Activated T-cell treated with anti-CD3 and anti-CD28 coated beads, Interleukin-2, amount 50 U/mL, for 48 hours (primary cell): ENCODE measurements at places on chromosomes 3 and 15.

DNA sequence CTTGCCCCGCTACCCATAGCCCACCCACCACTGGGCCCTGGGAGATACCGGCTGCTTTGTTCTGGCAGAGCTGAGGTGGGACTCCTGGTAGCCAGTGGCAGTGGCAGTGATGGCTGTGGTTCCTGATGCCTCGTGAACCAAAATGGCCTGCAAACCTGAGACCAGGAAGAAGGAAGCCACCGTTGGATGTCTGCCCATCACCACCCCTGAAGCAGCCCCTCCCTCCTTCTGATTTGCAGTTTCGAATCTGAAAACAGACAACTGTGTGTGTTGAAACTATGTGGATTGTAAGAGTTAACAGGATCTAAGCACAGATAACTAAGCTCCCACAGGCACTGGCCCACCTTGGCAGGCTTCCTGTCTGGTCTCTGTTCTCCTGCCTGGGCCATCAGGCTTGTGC is 66.6 kb downstream of the NUP210 start:
- DNase-seq = no peak

DNA sequence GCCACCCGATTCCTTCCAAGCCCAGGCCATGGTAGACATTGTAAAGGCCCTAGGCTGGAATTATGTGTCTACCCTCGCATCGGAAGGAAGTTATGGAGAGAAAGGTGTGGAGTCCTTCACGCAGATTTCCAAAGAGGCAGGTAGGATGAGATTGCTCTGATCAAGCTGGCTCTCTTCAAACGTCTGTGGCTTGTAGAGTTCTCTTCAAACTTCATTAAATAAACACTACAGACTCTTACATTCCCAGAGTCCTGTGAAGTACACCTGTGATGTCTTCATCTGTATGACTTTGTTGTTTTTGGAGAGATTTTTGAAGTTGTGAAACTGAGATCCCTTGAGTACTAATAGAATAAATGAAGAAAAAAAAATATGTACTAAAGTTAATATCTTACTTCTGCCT is 285.6 kb downstream of the GRM7 start:
- DNase-seq = no peak

GRCh38 chr3:79597709-79598108 is 170.1 kb downstream of the ROBO1 start:
- no peak for DNase-seq

- no peak for DNase-seq
Observed at GRCh38 chr3:52879581-52879980, 17.8 kb downstream of the STIMATE start.

- DNase-seq = no peak
Observed at GRCh38 chr3:14531856-14532395, 8.2 kb downstream of the GRIP2 start.

DNA sequence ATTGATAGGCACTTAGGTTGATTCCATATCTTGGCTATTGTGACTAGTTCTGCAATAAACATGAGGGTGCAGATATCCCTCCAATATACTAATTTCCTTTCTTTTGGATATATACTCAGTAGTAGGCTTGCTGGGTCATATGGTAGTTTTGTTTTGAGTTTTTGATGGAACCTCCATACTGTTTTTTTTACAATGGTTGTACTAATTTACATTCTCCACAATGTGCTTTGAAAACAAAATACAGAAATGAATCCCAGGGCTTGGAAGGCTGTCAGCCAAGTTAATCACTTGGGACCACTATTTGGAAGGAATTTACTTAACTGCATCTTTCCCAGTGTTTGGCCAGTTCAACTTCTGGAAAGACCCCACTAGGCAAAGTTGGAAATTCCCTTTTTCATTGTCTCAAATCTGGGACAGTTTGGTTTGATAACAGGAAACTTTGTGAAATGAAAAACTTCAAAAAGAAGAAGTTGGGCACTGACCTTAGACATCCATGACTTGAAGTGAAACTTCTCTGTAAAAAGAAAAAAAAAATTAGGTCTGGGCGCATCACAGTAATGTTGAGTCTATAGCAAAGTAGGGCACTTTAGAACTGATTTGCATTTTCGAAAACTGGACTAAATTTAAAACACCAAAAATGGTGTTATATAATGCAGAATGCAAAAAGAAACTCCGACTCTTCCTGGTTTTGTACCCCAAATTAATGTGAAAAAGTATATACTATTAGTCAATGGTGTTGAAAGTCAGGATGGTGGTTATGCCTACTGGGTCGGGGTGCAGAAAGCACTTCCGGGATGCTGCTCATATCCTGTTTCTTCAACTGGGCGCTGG is 6.0 kb downstream of the CTSH start:
- no peak for DNase-seq

GRCh38 chr15:59524331-59524731 is 86.3 kb downstream of the FAM81A start:
- DNase-seq = no peak

- DNase-seq = no peak
Observed at GRCh38 chr15:33910741-33911140, 57.6 kb upstream of the CHRM5 start.

GRCh38 chr15:98126326-98127085 is 166.0 kb downstream of the ARRDC4 start:
- DNase-seq = no peak

DNA sequence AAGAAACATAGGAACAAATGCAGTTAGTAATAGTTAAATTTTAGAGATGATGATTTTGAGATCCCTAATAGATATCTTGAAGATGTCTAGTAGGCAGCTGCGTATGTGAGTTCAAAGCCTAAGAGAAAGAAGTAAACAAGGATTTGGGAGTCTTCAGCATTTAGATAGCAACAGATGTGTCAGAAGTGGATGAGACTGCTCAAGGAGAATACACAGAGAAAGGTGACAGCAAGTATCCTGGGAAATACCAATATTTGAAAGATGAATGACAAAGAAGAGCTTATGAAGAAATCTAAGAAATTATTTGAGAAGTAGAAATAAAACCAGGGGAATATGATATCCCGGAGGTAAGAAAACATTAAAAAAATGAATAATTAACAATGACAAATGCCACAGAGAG is 130.9 kb downstream of the PCCB start:
- DNase-seq = no peak

- DNase-seq = no peak
Observed at GRCh38 chr15:83854321-83854720, 200.4 kb downstream of the ADAMTSL3 start.

- peak; percentile 66 for DNase-seq
Observed at GRCh38 chr15:67833710-67834511, 5.9 kb downstream of the RNU6-1 start.

- DNase-seq = no peak
Observed at GRCh38 chr15:43854801-43855200, 28.0 kb downstream of the WDR76 start.

DNA sequence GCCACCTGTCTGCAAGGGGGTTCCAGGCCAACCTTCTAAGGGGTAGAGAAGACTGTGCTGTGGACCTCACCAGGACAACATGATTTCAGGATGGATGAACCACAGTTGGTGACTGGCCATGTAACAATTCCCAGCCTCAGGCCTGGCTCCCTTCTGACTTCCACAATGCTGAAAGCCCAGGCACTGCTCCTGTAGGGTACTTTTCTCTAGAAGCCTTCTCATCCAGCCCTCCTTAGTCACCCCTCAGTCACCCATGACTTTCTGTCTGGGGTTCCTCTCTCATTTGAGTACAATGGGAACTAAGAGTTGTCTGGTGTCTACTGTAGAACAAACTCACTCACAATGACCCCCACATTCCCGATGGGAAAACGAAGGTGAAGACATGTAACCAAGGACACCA is 8.6 kb downstream of the ALS2CL start:
- no peak for DNase-seq

DNA sequence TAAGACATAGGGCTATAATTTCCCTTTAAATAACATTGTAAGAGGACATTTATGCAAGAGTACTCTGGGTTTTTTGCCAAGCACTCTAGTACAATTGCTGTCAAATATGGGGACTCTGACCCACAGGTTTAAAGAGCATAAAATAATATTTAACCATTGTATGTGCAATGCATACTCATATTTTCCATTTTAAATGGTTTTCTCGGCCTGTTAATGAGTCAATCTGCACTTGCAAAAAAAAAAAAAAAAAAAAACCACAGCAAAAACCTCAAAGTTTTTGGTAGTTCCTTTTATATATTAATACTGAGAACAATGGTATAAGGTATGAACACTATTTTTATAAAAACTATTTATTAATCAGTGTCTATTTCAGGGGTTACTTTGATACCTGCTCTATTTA is 304.0 kb upstream of the CBLB start:
- no peak for DNase-seq

DNA sequence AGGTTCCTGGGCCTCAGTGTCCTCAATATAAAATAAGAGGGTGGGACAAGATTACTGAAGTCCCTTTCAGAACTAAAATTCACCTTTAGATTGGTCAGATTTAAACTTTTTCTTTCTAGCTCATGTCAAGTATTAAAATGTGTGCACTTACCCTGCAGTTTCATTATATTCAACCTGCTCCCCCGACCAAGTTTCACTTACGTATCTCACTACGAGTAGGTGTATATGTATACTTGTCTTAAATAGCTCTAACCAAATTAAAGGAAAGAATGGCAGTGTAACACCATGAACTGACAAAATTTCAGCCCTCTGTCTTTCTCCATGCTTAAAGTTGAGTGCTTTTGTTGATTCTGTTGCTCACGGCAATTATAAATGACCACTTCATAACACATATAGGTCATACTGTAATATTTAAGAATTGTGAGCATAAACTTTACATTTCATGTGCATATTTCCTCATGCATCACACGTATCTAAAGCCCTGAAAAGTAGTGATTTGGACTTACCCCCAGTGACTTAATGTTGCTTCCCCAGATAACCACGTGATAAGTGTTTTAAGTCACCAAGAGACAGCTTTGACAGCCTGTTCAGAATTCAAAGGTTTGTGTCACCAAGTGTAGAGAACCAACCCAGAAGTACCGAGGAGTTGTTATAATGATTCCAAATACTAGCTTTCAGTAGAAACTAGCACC is 70.0 kb downstream of the PGPEP1L start:
- DNase-seq = no peak

DNA sequence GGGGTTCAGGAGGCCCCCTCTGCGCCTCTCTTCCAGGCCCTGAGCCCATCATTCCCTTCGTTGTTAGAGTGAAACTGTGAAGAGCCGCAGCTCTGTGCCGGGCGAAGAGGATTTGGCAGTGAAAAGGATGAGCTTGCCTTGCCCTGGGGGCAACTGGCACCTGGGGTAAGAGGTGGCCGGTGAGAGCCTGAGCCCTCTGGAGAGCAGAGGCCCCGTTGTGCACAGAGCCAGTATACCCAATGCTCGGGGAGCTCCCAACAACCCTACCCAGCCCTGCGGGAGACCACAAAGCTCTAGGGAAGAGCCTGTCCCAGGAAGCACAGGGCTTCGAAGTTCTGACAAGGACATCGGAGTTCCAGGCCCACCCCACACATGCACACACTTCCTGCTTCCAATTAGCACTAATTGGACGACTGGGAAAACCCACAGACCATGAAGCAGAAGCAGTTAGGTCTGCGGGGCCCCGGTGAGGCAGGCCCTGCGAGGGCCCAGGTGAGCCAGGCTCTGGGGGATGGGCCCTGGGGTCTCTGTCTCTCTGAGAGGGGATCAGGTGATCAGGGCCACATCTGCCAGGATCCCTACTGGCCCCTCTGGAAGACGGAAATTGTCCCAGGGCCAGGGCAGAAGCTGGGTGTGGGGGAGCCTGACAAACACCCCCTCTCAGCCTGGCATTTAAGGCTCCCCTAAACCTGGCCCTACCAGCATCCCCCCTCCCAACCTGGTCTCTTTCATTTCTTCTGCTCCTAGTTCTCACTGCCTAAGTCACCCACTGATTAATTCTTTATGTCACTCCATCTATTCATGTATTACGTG is 27.9 kb upstream of the SFMBT1 start:
- DNase-seq = no peak

DNA sequence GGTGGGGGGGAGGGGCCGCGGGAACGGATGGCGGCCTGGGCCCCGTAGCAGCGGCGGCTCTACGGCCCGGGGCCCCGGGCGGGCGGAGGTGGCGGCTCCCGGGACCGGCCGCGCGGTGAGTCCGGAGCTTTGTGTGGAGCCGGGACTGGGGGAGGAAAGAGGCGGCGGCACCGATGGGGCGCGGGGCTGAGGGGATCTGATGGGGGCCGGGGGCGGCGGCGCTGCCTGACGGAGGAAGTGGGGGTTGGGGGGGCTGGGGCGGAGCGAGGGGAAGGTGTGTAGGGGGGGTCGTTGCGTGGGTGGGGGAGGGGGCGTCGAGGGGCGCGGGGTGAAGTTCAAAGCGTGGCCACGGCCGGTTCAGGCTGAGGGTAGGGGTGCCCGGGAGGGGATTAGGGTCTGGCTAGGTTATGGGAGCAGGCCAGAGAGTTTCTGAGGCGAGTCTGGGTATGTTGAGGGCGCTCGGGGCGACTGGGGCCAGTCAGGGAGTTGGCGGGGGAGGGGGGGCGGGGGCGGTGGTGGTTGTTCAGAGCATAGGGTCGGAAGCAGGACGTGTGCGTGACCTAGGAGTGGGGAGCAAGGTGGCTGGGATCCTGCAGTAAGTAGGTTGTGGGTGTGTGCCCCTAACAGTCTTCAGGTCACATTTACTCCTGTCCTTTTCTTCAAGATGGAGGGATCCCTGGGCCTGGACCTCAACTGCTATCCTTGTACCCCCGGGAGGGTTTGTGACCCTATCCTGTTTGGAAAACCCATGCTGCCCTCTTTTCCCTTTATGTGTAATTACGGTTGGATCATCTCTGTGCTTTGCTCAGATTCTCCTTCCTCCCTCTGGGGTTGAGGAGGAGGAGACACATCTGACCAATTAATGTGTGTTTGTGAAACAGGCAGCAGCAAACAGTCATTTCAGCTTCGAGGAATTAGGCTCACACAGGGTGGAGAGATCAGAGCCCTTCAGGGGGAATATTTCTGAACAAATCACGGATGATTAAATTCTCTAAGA is 644 bp downstream of the ZNF609 start:
- peak; percentile 64 for DNase-seq

DNA sequence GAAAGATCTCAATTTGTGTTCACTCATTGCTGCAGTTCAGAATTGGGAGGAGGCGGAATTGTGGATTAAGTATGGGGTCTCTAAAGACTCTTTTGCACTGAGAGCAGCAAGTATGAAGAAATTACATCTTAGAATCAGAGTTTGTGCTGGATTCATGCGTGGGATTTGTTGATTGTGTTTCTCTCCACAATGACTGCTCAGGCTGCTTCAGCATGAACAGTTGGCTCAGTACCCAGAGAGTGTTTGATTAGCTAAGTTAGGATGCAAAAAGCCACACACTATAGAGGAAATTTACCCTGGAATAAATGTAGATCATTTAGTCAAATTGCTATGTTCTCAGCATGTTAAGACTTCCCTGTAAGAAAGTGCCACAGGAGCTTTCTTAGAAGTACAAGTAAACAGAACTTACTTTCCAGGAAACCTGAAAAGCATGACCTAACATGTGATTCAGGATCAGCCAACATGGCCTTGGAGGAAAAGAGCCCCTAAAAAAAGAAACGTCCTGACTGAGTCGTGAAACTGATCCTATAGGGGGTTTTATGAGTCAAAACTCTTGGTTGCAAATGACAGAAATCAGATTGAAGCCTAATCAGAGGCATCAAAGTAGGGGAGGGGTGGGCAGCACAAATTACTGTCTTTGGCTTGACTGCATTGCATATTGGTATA is 32.6 kb downstream of the HHLA2 start:
- DNase-seq = no peak

GRCh38 chr3:58013973-58014649 is 5.9 kb downstream of the FLNB start:
- DNase-seq = no peak

GRCh38 chr3:104198131-104198530 is 1168.6 kb upstream of the ALCAM start:
- DNase-seq = no peak

GRCh38 chr15:31278061-31278445 is 48.6 kb upstream of the KLF13 start:
- peak; percentile 11 for DNase-seq
